NCI-H774 (cell line): ENCODE measurements at places on chromosomes 11 and 22.

GRCh38 chr11:129428557-129428956 lies 52.9 kb downstream of the BARX2 start:
- no peak for DNase-seq

GRCh38 chr11:67691149-67691548 lies 16.7 kb upstream of the ALDH3B2 start:
- DNase-seq, result no peak

- no peak for DNase-seq
These were observed 62.6 kb downstream of the KCNJ1 start for GRCh38 chr11:128804481-128804880.

DNA sequence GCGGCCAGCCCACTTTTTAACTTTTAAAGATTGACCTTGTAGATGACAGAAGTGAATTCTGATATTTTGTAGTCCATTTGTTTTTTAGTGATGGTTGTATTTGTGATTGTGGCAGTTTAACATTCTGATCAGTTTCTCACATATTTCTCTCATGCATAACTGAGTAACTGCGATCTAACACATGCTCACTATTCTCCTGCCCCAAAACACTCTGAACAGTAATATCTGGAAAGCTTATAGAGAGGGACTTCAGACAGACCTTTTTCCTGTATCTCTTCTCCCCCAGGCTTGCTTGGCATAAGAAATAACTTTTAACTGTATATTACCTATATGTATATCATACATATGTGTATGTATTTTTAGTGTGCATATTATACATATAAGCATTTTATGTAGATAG lies 37.3 kb upstream of the MYO18B start:
- no peak for DNase-seq

DNA sequence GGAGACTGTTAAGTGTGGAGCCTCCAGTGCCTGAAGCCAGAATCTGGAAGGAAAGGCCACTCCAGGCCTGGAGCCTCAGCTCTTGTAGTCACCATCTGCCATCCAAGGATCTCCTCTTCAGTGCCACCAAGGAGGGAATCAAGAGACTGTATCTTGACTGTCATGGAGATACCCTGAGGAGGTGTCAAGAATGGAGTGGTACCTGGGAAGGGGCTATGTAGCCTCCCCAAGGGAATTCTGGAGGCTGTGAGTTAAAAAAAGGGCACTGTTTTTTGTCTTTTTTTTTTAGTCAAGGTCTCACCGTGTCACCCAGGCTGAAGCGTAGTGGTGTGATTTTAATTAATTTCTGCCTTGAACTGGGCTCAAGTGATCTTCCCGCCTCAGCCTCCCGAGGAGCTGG lies 3.2 kb upstream of the C22orf15 start:
- DNase-seq, result no peak

DNA sequence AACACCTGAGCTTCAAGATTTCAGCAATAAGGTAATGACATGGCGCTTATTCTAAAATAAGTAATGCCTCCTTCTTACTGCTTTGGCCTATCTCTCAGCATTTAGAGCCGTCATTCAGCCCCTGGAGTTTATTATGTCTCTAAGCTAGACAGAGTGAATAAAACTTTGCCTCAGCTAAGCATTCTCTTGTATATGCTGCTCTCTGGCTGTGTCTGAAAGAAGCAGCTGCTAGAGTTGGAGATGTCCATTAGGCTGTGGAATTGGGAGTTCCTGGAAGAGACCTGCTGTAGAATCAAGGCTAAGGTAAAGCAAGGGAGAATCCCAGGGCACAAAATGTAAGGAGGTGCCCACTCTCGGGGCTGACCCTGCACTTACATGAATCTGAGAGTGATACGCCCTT lies 35.5 kb upstream of the TTC12 start:
- no peak for DNase-seq

DNA sequence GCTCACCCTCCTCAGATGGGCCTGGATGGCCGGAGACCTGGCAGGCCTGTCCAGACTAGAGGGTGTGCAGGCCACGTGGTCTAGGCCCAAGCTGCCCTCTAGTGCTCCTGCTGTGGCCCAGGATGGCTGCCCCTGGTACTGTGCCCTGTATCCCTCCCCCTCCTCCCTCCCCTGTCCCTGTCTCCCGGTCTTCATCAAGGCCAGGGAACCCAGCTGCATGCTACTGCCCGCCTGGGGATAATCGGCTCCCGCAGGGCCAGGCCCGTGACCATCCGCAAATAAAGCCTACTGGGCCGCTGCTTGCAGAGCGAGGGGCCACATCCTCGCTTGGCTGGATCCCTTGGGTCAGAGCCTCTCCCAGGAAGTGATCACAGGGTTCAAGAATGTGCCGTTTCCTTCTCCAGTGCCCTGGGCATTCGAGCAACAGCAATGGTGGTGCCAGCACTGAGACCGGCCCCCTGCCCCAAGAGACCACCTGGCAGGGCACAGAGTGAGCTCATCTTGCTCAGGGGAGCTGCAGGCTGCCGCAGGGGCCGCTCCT lies 51.1 kb downstream of the WNT7B start:
- no peak for DNase-seq

- DNase-seq, result no peak
These were observed 48.4 kb upstream of the MICAL2 start for GRCh38 chr11:12061851-12062560.

- no peak for DNase-seq
These were observed 394.6 kb downstream of the TBC1D22A start for GRCh38 chr22:47157093-47157420.

DNA sequence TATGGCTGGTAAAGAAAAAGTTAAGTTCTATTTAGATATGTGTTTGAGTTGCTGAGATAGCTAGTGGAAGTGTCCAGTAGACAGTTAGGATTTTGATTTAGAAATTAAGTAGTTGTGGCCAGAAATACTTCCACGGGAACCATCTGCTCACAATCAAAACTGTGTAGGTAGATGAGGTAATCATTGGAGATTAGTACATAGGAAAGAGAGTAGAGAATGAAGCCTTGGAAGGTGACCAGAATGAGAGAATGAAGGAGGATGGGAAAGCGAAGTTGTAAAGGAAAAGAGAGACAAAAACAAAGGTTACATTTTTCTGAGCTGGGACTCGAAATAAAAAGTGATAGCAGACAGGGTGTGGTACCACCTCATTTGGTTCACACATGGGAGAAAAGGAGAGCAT lies 296.9 kb upstream of the SORL1-AS1 start:
- DNase-seq, result no peak
